ENCODE measurements at places on chromosomes 6 and 20.
A peak's percentile ranks its signal among the peaks of the same experiment; 100 is the strongest.

- no peak for DNase-seq
Observed at GRCh38 chr6:163840880-163841279, 426.4 kb downstream of the QKI start.

GRCh38 chr20:10519361-10520046, 84.4 kb downstream of the SLX4IP start:
- no peak for DNase-seq

GRCh38 chr6:143673669-143674068, 4.1 kb upstream of the PHACTR2 start:
- DNase-seq: no peak

DNA sequence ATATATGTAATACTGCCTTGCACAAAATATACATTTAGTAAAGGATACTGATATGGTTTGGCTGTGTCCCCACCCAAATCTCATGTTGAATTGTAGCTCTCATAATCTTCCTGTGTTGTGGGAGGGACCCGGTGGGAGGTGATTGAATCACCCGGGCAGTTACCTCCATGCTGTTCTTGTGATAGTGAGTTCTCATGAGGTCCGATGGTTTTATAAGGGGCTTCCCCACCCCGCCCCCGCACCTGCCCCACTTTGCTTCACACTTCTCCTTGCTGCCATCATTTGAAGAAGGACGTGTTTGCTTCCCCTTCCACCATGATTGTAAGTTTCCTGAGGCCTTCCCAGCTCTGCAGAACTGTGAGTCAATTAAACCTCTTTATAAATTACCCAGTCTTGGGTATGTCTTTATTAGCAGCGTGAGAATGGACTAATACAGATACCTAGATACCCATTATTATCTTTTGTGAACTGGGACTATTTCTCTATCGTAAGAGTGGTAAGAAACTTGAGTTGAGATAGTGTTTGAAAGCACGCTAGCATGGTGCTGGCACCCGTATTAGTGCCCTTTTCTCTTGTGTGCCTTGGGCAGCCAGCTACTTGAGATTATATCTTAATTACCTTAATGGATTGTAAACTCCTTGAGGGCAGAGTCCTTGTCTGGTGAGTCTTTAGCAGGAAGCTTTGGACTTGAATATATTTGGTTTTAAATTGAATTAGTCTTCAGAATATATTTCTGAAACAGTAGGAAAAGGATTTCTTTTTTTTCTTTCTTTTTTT, 25.6 kb downstream of the TOP1 start:
- no peak for DNase-seq

DNA sequence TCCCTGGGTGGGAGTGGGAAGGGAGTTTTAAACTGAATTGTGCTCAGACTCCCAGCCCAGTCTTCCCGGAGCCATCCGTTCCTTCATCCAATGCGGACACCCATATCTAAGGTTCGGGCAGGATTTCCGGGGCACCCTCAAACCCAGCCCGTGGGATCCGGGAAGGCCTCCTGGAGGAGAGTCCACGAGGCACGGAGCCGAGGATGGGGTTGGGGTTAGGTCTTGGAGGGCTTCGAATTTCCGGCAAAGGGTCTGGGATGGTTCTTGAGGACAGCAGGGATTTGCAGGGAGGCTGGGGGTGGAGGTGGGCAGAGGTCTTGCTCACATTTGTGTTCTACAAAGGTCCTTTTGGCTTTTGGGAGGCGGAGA, 49.5 kb upstream of the SLC32A1 start:
- no peak for DNase-seq

DNA sequence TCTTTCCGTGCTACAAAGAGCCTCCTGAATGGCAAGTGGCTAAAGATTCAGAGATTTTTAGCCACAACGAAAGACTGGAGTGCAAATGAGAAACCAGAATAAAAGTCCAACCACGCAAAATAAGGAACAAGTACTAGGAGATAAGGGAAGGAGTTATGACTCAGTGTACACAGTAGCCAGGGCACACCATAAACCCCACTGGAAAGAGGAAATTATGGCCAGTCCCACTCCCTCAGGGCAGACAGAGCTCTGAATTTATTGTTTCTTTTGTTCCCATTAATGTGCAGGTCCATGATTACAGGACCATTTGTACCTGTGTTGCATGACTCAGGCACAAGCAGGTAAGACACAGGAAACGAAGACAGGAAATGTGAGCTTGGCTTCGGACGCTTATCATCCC, 150.3 kb upstream of the PREP start:
- DNase-seq: no peak

DNA sequence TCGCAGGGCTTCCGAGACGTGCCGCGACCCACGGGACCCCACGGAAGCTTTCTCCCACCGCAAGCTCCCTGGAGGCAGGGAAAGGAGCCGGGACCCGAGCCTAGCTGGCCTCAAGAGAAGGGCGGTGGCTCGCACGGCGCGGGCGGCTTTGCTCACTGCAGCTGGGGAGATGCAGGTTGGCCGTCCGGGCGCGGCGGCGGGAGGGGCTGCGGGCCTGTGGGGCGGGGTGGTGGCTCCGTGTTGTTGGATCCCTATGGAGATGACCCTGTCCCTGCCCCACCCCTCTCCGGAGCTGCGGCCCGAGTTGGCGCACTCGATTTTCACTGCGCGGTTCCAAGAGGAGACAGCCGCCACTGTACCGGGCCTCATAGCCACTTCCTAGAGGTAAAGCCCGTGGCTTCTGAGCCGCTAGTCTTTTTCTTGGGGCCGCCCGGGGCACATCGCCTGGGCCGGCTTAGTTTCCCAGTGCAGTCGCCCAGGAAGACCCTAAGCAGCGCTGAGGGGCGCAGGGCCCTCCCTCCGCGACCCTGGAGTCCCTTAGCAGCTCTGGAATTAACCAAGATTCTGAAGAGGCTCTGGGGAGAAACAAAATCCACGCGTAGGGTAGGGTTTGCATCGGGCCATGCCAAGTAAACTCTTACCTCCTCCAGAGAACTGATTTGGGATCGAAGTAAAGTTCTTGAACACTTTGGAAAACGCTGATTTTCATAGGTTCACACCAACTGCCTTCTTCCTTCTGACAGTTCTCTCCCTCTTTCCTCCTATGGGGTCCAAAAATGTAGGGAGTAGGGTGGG, at the start of gene ECT2L:
Gene ECT2L (plus strand): TSS at position 279 of the 795 bp plus-strand sequence. CDS start 17,188 bp downstream, outside the sequence.
- no peak for DNase-seq

DNA sequence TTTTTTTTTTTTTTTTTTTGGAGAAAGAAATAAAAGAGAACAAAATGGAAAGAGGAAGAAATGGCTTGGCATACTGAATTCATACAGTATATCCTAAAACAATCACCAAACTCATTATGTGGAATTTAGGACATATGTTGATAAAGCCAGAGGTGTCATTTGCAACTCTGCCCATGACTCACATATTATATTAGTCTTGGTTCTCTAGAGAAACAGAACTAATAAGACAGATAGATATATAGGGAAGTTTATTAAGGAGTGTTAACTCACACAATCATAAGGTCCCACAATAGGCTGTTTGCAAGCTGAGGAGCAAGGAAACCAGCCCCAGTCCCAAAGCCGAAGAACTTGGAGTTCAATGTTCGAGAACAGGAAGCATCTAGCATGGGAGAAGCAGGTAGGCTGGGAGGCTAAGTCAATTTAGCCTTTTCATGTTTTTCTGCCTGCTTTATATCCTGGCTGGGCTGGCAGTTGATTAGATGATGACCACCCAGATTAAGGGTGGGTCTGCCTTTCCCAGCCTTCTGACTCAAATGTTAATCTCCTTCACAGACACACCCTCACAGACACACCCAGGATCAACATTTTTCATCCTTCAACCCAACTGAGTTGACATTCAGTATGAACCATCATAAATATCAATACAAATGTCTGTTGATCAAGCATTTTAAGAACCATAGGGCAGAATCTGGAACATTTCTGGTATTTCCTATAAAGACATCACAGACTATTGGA, 102.3 kb downstream of the UBE3D start:
- DNase-seq: no peak

GRCh38 chr20:23063581-23063980, 14.1 kb upstream of the THBD start:
- no peak for DNase-seq

GRCh38 chr6:152356016-152356415, 281.1 kb downstream of the SYNE1 start:
- no peak for DNase-seq

GRCh38 chr20:4962241-4962855, 39.0 kb downstream of the SLC23A2 start:
- peak; percentile 27 for DNase-seq

DNA sequence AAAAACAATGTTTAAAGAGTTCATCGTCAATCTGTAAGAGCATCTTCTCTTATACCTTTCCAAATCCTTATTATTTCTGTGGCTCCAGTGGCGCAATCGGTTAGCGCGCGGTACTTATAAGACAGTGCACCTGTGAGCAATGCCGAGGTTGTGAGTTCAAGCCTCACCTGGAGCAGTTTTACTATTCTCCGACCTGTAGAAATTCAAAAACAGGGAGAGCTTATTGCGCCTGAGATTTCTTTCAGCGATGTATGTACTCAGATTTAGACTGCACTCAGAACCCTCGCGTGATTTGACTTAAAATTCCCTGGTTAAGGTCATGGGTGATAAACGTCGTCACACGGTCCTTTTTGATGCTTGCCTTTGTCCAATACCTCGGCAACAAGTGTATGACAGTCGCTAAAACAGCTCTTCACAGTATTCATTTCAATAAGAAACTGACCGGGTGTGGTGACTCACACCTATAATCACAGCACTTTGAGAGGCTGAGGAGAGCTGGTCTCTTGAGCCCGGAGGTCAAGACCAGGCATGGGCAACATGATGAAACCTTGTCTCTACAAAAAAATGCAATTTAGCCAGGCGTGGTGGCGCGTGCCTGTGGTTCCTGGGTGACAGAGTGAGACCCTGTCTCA, 11.9 kb downstream of the GPX5 start:
- no peak for DNase-seq

GRCh38 chr6:49918787-49919186, 45.2 kb downstream of the DEFB114 start:
- no peak for DNase-seq

DNA sequence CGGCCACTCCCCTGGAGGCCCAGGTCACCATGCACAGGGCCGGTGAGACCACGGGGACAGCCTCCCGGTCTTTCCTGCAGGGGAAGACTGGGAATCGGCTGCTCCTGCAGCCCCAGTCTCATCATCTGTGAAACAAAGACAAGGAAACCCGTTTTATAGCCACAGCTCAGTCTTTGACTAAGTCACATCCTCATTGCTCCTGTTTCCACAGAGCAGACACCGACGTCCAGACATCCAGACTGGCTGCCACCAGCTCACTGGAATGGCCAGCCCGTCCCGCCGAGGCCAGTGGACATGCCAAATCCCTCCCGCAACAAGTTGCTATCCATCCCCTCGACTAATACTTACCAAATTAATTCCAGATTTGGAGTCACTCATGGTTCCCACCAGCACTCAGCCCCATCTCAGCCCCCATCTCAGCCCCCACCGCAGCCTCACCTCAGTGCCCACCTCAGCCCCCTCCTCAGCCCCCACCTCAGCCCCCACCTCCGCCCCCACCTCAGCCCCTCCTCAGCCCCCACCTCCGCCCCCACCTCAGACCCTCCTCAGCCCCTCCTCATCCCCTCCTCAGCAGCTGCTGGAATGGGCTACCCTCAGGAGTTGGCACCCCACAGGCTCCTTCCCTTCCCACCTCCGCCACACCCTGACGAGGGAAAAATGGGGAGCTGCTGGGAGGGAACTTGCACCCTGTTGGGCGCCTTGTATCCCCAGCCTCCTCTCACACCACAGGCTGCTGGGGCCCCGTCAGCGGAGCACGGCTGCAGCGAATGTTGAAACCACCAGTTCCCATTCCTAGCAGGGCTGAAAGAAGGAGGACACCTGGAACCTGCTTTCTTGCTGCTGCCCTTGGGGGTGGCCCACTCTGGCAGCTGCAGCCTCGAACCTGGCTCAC, 48.7 kb downstream of the YTHDF1 start:
- DNase-seq: no peak

DNA sequence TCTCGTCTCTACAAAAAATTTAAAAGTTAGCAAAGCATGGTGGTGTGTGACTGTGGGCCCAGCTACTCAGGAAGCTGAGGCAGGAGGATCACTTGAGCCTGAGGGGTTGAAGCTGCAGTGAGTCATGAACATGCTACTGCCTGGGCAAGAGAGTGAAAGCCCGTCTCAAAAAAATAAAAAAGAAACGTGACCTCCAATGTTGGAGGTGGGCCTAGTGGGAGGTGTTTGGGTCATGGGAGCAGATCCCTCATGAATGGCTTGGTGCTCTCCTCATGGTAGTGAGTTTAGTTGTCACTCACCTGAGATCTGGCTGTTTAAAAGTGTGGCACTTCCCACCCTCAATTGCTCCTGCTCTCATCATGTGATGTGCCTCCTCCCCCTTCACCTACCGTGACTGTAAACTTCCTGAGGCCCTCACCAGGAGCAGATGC, 24.3 kb downstream of the RBL1 start:
- DNase-seq: peak; percentile 24

DNA sequence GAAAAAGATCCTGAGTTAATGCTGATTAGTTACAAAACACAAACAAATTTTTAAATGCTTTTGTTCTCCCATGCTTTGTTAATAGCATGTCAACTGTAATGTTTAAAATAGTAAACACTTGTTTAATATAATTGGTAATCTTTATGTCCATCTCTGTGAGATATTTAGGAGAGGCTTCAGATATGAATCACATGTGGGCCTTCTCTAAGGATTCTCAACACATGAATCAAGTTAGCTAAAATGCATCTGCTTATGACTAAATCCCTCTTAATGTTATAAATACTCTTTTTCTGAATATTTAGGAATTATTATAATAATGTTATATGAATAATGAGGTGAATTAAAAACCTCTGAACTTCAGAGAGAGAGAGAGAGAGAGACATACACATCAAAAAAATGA, 345.9 kb upstream of the MANEA start:
- no peak for DNase-seq

DNA sequence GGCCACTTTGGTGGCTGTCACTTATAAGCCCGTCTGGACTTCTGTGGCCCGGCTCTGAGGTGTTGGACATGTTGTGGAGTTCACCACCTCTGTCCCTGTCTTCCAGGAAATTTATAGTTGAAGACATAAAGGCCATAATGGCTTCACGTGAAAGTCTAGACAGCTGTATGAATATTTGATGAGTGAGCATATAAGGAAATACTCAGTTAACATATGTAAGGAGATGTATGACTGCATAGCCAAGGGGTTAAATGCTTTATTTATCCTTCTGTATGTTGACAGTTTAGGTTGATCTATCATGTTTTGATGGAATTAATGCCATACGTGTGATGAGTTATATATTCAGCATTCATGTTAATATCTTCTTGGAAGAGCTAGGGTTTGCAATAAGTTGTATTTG, 16.1 kb downstream of the HIVEP1 start:
- DNase-seq: no peak

GRCh38 chr6:10409731-10410206, 5.1 kb downstream of the TFAP2A start:
- no peak for DNase-seq

Data from activated T-cell treated with anti-CD3 and anti-CD28 coated beads, Interleukin-2, amount 50 U/mL, for 1 hour (primary cell).